ENCODE measurements at places on chromosomes 11 and 22.

DNA sequence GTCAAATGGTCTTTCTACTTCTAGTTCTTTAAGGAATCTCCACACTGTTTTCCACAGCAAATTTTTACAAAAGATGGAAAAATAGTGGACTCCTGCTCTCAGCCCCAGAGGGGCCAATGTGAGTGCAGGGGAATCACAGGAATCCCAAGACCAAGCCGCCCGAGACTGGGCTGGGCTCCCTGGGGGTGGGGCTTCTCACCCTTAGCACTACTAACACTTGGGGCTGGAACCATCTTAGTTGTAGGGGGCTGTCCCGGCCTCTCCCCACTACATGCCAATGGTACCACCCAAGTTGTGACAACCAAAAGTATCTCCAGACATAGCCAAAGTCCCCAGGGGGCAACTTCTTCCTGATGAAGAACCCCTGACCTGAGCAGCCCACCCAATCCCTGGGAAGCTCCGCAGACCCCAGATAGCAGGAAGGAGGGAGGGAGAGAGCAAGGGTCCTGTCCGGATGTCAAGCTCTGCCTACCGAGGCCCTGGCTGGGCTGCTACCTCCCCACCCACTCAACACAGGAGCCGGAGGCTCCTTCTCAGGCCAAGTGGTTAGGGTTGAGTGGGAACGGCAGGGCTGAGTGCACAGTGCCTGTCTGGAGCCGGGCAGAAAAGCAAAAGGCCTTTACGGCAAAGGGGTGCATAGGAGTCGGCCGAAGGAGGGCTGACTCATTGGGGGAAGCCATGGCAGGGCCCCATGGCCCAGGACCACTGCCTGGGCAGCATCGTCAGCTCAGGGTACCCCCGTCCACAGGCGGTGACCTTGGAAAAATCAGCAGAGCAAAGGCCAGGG, 122.5 kb upstream of the FGF3 start:
- no peak for DNase-seq

GRCh38 chr11:32087597-32087996, 3.3 kb upstream of the RCN1 start:
- no peak for DNase-seq

- no peak for DNase-seq
Observed at GRCh38 chr11:95108671-95109551, 19.3 kb downstream of the ENDOD1 start.

DNA sequence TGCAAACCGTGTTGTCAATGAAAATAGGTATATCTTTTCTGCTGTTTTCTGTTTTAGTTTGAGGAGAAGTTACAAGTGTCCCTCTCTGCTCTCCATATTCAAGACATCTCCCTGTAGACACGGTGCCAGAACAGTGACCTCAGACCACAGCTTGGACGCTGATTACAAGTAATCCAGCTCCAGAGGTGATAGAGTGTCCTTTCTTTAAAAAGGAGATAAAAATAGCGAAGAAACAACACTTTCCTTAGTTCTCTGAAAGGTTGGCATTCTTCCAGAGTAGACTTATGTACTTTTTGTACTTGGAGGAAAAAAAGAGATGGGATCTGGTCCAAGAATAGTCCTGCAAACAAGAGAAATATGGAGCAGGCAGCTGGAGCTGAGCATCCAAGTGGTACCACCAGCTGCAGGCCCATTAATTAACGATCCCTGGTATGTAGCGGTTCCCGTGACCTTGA, 43.0 kb upstream of the WT1 start:
- no peak for DNase-seq

DNA sequence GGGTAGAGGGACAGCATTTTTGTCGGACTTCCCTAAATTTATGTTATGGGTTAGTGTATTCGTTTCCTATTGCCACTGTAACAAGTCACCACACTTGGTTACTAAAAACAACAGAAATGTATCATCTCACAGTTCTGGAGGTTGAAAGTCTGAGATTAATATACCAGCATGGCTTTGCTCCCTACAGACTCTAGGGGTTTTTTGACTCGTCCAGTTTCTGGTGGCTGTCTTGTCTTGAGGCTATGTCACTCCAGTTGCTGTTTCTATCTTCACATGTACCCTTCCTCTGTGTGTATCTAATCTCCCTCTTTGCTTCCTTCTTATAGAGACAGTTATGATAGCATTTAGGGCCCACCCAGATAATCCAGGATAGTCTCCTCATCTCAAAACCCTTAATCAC, 9.1 kb upstream of the CCDC179 start:
- no peak for DNase-seq
